COR-L47 (cell line): ENCODE measurements at places on chromosomes 4 and X.

DNA sequence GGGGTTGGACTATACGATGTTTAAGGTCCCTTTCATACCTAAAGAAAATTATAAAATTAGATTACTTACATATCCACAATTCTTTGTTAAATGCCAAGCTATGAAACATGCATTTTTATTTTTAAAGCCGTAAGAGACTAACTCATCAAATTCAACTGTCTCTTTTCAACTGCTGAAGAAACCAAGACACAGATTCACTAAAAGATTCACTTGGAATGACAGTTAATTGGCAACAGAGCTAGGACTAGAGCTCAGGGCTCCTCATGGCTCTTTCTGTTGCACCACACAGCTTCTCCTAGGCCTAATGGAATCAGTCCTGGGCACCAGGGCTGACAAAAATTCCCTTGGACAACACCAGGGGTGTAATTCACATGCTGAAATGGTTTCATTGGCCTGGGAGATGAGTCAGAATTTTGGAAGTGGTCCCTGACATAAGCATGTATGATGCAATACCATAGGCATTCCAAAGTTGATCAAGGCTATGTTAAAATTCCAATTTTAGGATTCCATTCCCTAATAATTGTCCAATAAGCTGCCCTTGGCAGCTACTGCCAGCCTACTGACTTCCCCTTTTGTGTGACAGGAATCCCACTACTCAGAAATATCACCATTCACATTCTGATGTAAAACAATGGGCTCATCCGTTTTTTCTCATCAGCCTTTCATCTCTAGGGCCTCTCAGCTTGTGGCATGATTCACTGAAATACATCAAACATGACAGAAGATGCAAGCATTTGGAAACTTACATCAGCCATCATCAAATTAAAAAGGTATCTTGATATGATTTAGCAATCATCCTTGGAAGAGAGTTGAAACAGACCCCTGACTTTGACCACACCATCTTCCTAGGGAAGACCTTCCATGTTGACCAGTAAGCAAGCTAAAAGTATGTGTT lies 54.2 kb downstream of the PLAC1 start:
- DNase-seq: no peak

DNA sequence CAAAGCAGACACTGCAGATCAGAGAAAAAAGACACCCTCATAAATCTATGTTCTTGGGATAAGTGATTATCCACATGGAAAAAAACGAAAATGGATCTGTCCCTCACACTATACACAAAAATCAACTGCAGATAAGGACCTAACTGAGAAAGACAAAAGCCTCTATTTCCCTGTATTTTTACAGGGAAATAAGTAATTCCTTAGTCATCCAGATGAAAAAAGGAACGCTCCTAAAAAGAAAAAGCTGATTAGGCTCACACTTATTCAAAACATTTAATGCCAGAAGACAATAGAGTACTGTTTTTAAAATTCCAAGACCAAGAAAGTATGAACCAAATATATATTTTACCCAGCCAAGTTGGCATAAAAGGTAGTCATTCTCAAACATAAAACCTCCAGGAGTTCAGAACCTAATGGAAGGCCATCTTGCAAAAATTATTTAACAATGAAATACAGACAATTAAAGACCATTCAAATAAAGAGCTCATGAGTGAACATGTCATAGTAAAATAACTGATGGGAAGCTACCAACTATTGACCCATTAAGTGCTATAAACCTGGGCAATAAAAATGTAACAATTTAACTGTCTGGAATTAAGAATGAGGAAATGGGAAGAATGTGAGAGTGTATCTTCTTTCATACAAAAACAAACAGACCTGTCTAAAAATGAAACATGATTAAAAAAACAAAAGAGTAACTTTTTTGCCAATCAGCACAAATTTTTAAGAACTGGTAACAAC lies 20.4 kb downstream of the PAPSS1 start:
- DNase-seq: no peak

DNA sequence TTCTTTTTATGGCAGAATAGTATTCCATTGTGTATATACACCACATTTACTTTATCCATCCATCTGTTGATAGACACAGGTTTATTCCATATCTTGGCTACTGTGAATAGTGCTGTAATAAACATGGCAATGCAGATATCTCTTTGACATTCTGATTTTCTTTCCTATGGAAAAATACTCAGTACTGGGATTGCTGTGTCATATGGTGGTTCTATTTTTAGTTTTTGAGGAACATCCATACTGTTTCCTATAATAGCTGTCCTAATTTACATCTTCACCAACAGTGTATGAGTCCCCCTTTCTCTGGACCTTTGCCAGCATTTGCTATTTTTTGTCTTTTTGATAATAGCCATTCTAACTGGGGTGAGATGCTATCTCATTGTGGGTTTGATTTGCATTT lies 73.5 kb downstream of the GPAT3 start:
- no peak for DNase-seq

DNA sequence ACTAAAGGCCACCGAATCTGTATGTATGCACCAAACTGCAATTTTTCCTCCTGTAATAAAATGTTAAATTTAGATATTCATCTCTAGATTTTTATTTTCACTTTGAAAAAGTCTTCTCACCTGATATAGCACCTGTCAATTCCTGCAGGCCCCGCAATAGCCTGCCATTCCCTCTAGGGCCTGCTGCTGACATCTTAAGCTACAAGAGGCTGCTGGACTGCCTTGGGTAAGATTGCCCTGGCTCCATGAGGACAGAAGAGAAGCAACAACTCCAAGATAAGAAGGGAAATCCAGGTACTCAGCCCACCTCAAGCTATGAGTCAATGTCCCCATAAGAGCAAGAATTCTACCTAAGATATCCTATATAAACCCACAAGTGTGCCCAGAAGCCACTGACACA lies 230.2 kb upstream of the AGTR2 start:
- no peak for DNase-seq

- peak; percentile 1 for DNase-seq
Measured at GRCh38 chr4:55312489-55313101, 33.4 kb upstream of the SRD5A3 start.

DNA sequence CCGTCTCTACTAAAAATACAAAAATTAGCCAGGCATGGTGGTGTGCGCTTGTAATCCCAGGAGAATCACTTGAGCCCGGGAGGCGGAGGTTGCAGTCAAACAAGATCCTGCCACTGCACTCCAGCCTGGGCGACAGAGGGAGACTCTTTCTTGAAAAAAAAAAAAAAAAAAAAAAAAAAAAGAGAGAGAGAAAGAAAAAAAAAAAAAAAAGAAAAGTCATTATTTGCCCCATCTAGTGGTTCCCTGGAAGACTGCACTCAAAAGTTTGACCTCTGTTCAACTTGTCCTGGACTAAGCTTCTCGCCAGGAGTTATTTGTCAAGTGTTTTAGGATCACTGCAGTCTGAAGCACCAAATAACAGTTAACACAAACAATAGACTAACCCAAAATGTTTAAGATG lies 45.3 kb upstream of the KCTD8 start:
- no peak for DNase-seq

DNA sequence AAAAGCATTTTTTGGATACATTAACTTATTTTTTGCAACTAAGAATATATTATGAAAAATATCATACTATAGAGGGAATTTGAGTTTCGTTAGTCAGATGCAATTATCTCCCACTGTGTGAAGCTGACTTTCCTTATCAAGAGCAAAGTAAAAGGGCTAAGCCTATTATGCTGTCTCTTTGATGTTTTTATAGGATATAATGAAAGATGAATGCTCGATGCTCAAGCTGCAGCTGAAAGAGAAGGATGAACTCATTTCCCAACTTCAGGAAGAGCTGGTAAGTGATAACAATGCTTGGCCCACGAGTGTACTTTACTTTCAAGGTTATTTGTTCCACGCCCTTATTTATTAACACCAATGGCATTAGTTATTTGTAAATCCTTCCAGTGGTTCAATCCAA lies 688.4 kb downstream of the CCSER1 start:
- DNase-seq: no peak

GRCh38 chr4:61714387-61714911 lies 514.3 kb downstream of the ADGRL3 start:
- no peak for DNase-seq

DNA sequence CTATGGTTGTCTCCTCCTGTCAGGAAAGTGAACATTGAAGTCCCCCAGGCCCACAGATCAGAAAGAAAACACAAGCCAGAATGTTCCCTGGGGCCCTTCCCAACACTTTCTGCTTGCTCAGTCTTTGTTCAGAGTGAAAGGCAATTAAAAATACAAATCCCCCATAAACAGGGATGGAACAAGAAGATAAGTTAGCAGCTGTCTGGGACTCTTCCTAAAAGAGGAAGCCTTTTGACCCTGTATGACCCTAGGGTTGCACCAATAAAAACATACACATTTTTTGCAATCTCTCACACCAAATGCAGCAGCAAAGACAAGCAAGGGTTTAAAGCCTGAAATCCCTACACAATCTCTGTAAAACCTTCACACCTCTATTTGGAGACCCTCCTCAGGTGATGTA lies 22.6 kb downstream of the IRF2 start:
- no peak for DNase-seq

- DNase-seq: no peak
Measured at GRCh38 chrX:108198420-108198819, 106.8 kb downstream of the ATG4A start.

DNA sequence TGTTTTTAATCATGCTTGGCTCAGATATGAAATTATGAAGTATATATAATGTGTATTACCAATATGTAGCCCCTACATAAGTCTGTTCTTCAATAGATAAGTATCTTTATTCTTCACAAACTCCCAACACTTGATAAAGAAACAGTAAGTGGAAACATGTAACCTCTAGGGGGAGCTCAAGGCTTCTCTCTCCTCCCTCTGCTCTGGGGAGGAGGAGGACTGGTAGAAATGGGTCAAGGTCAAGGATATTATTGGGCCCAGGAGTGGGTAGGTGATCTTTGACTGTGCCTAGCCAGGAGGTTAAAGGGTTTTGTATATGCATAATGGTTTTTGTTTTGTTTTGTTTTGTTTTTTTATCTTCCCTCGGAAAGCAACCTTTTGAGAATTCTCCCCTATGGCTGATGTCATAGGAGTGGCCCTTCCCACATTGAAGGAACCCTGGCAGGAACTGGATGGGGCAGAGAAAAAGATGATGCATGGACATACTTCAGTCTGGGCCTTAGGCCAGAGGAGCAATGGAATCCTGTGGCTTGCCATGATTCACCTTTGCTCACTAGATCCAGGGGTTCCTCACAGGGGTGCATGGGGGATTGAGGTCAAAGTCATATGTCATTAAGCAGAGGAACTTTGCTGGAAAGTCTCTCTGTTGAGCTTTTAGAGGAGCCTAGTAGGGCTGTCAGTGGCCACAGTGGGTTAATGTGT lies 460.3 kb downstream of the MID1IP1 start:
- DNase-seq: peak; percentile 0

DNA sequence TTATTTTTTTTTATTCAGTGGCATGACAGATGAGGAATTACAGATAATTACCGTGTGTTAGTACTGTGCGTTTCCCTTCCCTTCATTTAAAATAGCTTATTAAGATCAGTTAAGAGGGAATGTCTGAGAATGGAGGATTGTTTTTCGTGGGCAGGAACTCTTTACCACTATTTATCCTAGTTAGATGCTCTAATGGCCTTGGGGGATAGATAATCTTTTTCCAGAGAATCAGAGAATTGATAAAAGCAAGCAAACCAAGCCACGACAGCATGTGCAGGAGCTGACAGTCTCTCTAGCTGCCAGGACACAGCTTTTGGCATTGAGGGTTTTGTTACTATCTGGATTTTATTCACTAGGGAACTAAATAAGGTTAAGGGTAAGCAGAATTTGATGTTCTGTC lies 128.7 kb downstream of the DCLK2 start:
- DNase-seq: no peak

DNA sequence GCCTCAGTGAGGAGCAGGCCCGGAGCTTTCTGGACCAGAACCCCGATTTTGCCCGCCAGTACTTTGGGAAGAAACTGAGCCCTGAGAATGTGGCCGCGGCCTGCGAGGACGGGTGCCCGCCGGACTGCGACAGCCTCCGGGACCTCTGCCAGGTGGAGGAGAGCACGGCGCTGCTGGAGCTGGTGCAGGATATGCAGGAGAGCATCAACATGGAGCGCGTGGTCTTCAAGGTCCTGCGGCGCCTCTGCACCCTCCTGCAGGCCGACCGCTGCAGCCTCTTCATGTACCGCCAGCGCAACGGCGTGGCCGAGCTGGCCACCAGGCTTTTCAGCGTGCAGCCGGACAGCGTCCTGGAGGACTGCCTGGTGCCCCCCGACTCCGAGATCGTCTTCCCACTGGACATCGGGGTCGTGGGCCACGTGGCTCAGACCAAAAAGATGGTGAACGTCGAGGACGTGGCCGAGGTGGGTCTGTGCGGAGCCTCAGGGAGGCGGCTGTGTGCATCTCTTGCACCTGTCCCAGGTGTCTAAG lies 323 bp downstream of the PDE6B start:
- no peak for DNase-seq

DNA sequence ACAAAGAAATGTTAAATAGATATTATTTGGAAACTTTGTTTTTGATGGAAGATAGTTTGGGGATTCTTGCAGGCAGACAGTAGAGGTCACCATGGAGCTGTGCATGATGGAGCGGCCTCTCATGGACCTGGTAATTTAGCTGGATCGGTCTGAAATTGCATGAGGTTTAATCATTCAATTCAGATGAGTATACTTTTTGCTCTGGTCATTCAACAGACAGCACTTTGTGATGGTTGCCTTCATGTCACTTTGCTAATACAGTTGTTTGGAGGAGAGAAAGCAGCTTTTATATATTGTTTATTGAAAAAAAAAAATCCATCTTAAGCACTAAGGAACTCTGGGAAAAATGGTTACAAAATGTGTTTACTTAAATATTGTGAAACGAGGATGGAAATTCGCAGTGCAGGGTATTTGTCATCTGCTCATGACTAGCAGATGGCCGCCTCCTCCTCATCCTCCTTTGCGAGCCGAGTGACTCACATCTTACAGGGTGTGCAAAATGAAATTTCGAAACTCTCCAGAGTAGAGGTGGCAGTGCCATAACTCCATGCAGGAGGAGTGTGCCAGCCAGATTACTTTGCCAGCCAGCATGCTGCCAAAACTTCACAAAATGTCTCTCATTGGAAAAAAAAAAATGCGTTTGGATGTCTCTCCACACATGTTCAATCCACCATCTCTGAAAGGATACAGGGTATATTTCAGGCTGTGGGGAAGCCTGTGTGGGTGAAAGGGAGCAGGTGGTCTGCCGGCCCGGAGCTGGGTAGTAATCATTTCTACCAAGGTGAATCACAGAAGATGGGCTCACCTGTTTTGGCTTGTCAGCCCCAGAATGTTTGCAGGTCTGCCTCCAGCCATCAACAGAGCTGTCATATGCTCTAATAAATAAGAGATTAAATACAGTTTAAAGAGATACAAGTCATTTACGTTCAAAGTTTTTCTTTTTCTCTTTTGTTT lies 314.9 kb upstream of the DIPK2B start:
- peak; percentile 11 for DNase-seq

GRCh38 chr4:80459918-80460473 lies 124.5 kb downstream of the CFAP299 start:
- no peak for DNase-seq

DNA sequence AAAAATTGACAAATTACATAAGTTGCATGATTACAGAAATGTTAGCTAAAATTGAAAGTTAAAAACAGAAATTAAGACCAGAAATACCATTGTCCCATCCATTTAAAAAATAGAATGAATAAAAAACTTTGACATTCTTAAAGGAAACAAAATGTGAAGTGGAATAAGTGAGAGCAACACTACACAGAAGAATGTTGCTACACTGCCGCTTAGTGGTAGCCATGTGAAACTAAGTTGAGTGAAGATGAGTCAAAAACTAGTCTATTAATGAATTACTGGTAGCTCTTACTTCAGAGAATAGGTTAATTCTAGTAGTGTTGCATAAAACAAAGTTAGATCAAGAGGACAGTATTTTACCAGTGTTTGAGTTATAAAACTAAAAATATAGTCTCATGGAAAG lies 571.0 kb upstream of the KLHL4 start:
- peak; percentile 10 for DNase-seq

- peak; percentile 23 for DNase-seq
Measured at GRCh38 chr4:41213625-41214135, 662 bp downstream of the APBB2 start.
